GM18507 (cell line): ENCODE measurements at places on chromosomes 2 and 18.

- DNase-seq: no peak
These were observed 28.4 kb downstream of the ARHGAP28 start for GRCh38 chr18:6757931-6758330.

DNA sequence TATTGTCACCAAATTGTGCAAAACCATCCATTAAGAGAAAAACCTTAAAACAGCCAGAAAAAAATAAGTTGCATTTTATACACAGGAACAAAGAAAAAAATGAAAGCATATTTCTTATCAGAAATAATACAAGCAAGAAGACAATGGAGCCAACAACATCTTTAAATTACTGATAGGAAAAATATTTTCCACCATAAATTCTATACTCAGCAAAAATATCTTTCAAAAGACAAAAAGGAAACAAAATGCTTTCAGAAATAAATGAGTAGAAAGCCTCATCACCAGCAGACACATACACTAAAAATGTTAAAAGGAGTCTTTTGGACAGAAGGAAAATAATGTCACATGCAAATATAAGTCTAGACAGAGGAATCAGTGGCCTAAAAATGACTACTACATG is 106.4 kb upstream of the TRIB2 start:
- no peak for DNase-seq

- no peak for DNase-seq
These were observed 296.9 kb upstream of the SALL3 start for GRCh38 chr18:78682716-78683115.

- no peak for DNase-seq
These were observed 47.7 kb downstream of the PRKCE start for GRCh38 chr2:45699032-45699658.

- DNase-seq: no peak
These were observed 10.7 kb downstream of the MRPL44 start for GRCh38 chr2:223967981-223968380.

DNA sequence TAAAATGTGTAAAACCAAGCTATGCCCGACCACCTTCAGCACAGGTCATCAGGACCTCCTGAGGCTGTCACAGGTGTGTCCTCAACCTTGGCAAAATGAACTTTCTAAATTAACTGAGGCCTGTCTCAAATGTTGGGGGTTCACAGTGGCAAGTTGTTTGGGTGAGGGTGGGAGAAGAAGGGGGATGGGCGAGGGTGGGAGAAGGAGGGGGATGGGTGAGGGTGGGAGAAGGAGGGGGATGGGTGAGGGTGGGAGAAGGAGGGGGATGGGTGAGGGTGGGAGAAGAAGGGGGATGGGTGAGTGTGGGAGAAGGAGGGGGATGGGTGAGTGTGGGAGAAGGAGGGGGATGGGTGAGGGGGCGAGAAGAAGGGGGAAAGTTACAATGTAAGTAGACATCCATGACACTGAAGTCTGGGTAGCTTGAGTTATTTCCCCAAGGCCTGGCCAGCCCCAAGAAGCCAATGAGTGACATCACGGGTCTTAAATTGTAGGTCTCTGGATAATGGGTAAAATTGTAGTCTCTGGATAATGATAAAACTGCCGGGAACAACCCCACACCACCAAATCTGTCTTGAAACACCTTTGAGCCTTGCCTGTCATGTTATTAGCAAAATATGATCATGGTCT is 56.3 kb downstream of the TIMM21 start:
- DNase-seq: no peak

- DNase-seq: no peak
These were observed 1.4 kb downstream of the PRKD3 start for GRCh38 chr2:37323176-37323780.

GRCh38 chr2:102606353-102606752 is 13.0 kb upstream of the SLC9A2 start:
- no peak for DNase-seq

- no peak for DNase-seq
These were observed 15.2 kb upstream of the ZFP36L2 start for GRCh38 chr2:43241558-43241957.
